ENCODE measurements at places on chromosomes 7 and 10.
A peak's percentile ranks its signal among the peaks of the same experiment; 100 is the strongest.

GRCh38 chr10:92970301-92971070, 90.1 kb upstream of the CYP26C1 start:
- no peak for DNase-seq

- no peak for DNase-seq
Observed at GRCh38 chr10:28793482-28793881, 116.2 kb downstream of the BAMBI start.

- no peak for DNase-seq
Observed at GRCh38 chr7:5077740-5078139, 32.1 kb downstream of the RBAK start.

GRCh38 chr7:131183072-131183471, 144.6 kb upstream of the MKLN1 start:
- no peak for DNase-seq

GRCh38 chr10:43648398-43649184, at the start of gene ZNF32:
Gene ZNF32 (minus strand): TSS chr10:43648881. CDS start chr10:43646133, 2,748 bp downstream.
- DNase-seq, result no peak

- no peak for DNase-seq
Observed at GRCh38 chr7:78055001-78055573, 256.5 kb downstream of the PHTF2 start.

- no peak for DNase-seq
Observed at GRCh38 chr10:129786216-129786615, 177.9 kb downstream of the EBF3 start.

DNA sequence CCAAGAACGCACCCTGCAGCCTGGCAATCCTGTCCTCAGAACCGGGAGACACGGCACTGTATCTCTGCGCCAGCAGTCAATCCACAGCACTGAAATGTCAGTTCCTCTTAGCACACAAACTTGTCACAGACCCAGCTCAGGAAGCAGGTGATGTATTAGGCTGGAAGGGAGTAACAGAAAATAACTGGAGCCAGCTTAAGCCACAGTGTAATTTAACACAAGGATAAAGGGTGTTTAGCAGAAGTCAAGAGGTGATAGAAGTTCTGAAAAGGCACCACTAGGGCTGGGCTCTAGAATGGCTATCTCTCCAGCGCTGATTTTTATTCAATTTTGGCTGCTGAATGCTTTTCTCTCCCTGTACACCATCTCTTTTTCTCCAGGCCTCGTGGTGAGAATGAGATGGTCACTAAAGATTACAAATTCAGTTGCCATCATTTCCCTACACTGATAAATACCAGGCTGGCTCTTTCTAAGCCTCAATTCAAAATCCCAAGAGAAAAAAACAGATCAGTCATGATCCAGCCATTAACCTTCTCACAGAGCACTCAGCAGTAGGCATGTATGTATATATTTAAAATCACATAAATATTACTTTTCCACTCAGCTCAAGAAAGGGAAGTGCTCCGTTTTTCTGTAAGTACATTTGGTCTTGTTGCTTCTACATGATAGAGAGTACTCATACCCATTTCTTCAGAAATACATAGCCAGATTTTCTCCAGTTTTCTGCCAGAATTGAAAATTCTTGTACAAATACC, 102.7 kb upstream of the PRSS1 start:
- no peak for DNase-seq

- no peak for DNase-seq
Observed at GRCh38 chr7:97008275-97008917, 3.0 kb downstream of the DLX6 start.

DNA sequence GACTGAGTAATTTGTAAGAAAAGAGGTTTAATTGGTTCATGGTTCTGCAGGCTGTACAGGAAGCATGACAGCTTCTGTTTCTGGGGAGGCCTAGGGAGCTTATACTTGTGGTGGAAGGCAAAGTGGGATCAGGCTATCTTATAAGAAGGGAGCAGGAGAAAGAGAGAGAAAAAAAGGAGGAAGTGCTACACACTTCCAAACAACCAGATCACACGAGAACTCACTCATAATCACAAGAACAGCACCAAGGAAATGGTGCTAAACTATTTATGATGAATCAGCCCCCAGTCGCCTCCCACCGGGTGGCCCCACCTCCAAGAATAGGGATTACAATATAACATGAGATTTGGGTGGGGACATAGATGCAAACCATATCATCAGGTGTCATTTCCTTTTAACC, 89.1 kb upstream of the KCNMA1 start:
- DNase-seq, result no peak

- no peak for DNase-seq
Observed at GRCh38 chr10:12661671-12662070, 312.3 kb downstream of the CAMK1D start.

- DNase-seq, result no peak
Observed at GRCh38 chr7:17983221-17984062, 43.1 kb upstream of the SNX13 start.

DNA sequence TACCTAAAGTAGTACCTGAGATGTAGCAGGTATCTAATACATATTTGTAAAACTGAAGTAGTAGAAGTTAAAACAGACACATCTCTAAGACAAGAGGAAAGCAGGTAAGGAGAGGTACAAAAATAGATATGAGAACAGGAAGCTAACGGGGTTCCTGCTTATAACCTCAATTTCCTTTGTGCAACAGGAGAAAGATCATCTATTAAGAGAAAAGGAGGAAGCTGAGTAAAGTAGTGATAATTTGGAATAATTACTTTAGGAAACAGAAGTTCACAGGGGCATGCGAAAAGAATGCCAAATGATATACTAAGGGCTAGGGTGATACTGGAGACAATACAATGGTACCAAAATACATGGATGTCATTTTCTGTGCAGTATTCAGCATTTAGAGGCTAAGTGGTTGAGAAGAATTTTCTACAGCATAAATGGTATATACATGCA, 108.7 kb downstream of the NRBF2 start:
- DNase-seq, result no peak

GRCh38 chr7:158484801-158485531, 102.7 kb downstream of the PTPRN2 start:
- no peak for DNase-seq

DNA sequence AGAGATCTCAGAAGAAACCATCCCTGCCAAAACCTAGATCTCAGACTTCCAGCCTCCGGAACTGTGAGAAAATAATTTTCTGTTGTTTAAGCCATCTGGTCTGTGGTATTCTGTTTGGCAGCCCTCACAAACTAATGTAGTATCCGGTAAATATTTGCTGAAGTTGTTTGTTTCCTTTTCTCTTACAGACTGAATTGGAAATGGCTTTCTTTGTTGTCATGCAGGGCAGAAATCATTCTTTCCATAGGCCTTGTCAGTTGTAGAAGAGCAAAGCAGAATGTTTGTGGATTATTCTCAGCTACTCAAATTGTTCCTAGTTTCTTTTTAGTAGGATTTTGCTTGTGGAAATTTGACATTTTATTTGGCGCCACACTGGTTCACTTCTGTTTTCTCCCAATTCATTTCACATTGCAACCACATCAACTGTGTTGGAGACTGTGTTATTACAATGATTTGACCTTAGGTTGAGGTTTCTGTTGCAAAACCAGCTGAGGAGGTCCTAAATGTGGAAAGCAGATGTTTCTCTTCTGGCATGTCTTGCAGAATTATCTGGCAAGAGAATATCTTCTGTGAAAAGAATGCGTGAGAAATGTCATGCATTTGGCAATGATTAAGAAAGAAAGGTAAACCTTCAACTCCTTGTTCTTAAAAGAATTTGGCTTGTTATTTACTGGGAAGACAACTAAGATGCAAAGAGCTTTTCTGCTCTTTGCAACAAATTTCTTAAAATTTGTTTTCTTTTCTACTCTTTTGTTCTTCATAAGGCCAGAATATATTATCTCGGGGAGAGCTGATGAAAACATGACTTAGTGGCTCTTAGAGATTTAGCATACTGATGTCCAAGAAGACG, 25.8 kb downstream of the ACTA2 start:
- no peak for DNase-seq

GRCh38 chr7:124915242-124915641, 14.4 kb downstream of the POT1 start:
- DNase-seq, result no peak

DNA sequence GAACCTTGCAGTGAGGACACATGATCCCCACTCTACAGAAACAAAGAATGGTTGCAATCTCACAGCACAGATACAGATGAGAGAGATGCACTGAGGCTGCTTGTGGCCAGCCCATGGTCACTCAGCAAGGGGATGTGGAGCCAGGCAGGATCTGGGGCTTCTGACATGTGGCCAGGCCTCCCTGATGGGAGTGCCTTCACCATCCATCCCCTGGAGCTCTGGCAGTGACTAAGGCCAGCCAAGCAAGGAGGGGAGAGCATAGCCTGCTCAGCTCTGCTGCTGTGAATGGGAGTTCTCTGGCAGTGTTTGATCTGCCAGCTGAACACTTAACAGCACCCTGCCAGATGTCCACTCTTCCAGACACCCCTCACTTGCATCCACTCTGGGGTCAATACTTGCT, 19.8 kb downstream of the C10orf71 start:
- DNase-seq, result no peak

DNA sequence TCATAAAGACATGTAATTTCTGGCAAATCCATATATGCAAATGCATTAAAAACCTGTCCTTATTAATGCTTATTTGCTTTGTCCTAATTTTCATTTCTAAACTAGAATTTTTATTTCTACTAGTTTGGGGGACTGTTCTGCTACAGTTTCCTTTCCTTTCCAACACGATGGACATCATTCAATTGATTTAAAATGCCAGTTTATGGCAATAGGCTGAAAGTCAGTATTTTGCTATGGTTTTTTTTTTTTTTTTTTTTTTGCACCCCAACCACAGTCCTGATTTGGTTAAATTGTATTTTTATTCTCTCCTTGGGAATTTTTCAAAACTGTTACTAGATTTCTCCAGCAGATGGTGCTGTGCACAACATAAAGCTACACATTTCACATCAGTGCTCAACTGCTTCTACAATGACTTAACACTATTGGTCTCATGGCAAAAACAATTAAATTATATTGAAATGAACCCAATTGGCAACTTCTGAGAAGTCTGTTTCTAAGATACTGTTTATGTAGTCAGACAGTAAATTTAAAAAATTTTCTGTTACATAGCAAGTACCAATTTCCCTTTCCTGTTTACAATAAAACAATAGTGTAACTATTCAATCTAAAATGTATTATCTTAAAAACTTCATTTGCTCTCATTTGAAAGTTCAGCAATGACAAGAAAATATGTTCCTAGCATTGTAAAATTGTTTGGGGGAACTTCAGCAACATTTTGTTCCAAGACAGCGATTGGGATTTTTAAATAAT, 193.8 kb upstream of the CCDC6 start:
- peak; percentile 5 for DNase-seq

DNA sequence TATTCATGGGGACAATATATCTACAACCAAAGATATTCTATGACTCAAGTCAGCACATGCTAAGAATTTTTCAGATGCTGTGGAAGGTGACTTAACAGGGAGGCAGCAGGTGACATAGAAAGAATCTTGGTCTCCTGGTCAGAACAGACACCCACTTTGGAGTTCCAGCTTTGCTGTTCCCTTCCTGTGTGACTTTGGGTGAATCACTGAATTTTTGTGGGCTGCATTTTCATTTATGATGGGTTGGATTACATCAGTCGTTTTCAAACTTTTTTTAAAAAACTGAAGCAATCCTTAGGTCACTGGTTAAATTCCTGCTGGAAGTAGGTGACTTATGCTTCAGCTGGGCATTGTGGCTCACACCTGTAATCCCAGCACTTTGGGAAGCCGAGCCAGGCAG, 24.9 kb downstream of the RGR start:
- no peak for DNase-seq

GRCh38 chr7:47461161-47461560, 120.8 kb downstream of the TNS3 start:
- no peak for DNase-seq

DNA sequence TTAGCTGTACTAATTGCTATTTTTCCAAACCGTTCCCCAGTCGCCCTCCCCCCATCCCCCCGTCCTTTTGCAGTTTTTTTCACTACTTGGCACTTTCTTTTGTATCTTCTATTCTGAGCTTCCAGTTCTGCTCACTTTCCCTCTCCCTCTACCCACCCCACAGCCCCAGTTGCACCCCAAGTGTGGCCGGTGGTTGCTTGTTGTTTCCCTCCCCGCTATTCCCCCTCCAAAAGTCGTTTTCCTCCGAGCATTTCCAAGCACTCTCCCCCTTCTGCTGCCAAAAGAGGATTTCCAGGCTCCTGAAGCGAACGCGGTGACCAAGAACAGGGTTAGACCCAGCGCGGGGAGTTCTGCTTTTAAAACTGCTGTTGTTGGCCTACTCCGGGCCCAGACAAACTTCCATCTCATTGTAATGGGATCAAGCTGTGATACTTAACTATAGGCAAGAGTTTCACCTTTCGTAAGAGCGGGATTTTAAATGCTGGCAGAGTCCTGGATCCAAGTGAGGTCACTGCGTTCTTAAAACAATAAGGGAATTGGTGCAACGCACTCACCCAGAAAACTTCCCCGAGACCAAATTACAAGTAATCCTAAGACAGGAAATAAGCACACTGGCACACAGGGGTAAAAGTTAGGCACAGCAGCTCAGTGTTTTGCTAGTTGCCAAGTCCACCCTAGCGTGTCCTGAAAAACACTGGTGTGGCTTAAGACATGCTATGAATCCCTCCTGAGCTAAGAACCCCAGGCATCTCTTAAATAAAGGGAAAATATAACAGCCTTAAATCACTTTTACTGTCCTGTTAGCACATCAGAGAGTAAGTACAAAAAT, 1.5 kb upstream of the RGS10 start:
- no peak for DNase-seq

DNA sequence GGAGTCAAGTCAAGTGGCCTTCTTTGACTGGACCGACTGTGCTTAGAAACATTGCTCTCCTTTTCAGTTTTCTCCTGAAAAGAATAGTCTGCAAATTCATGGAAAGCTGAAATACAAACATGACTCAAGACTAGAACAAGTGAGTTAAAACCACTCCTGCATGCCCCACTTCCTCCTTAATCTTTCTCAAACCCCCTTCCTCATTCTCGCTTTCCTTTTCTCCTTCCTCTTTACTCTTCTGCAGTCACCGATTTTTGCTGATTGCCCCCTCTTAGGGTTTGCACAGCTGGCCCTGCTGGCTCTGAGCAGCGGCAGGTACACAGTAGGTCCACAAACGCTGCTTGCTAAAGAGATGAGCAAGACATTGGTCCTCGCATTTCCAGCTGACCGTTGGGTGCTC, 34.8 kb upstream of the MKI67 start:
- no peak for DNase-seq

- no peak for DNase-seq
Observed at GRCh38 chr7:29274146-29275017, 79.8 kb downstream of the CHN2 start.

GRCh38 chr10:3034616-3035015, 32.7 kb upstream of the PFKP start:
- no peak for DNase-seq

DNA sequence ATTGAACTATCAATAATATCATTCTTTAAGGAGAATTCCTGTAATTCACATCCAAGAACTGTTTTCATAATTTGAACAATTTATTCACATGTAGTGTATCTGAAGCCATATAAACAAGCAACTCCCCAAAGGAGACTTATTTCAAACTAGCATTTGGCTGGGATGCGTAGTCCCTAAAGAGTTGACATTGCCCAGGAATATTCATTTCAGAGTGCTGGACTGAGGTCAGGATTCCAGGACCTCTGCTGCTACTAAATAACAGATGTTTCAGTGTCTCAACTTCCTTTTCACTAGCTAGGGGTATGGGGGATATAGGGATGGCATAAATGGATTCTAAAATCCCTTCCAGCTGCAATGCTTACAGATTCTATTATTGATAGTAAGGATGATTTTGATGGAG, 177.0 kb downstream of the TSPAN12 start:
- DNase-seq, result no peak

All from SK-N-MC (cell line).